ENCODE measurements at places on chromosomes 11 and 22.

DNA sequence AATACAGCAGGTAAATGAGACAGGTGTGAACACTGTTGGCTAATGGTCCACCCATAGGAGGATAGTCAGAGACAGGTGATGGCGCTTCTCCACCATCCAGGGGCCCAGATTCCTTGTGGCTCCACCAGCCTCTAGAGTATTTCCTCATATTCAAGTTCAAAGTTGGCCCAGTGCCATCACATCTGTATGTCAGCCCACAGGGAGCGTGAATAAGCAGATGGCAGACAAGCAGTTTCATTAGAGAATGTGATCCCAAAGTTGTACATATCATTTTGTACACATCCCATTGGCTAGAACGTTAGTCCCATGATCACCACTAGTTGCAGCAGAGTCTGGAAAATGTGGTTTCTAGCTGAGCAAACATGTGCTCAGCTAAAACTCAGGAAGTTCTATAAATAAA, 11.0 kb upstream of the CWF19L2 start:
- no peak for DNase-seq

DNA sequence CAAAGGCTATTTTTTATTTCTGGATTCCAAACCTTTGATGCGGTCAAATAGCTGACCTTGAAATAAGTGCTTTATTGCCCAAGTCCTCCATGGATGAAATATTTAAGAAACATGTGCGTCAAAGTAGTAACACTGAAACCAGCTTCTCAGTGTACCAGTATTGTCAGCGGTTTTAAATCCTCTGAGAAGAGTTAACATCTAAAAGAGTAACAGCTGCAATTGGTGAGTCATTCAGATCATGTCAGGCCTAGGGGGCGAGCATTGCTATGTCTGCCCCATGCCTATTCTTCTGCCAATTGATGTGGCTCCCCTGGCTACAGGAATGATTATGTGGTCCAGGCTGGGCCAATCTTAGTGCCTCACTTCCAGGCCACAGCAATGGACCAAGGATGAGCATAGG, 263.3 kb upstream of the SORL1-AS1 start:
- DNase-seq: no peak

- DNase-seq: no peak
Measured at GRCh38 chr11:109892321-109892794, 200.8 kb upstream of the ZC3H12C start.

DNA sequence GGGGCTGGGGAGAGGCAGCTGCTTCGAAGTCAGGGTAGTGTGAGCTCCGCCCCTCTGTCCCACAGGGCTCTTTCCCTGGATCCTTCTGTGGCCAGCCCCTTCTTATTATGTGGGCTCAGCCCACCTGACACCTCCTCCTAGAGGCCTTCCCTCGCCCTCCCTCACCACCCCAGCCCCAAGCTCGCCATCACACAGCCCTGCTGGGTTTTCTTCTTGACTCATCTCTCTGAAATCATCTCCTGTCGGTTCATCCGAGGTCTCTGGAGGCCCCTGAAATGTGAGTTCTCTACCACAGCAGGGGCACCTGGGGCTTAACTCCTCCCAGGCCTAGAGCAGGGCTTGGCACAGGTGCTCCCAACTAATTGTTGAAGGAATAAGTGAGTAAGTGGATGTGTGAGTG, 65.2 kb downstream of the CACNA1I start:
- no peak for DNase-seq

GRCh38 chr11:75578977-75579376, 16.9 kb downstream of the SERPINH1 start:
- no peak for DNase-seq

GRCh38 chr11:119560291-119560690, 137.3 kb upstream of the THY1 start:
- no peak for DNase-seq

DNA sequence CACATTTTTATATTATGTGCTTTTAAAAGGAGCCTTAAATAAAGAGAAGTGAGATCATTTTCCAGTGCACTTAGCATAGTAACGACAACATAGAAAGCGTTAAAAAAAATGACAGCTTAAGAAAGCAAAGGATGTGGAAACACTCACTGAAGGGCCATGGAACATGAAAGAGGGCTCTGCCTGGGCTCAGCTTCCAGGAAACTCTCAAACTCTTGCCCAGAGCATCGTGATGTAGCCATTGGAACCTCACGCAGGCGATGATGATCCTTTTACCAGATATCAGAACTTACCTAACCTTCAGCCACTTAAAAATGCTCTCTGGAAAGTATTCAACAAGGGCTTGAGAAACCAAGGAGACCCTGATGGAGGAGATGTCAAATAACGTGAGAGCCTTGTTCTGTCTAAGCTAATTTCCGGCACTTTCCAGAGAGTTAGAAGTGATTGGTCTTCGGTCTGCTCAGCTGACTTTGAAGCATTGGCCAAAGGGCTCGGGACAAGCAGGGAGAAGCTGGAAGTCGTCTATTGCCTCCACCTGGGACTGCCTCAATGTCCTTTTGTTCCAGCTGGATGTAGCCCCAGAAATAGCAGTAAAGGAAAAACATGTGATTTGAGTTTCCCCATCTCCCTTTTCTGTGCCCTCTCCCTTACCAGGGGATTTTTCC, 21.5 kb upstream of the ETS1 start:
- DNase-seq: no peak

DNA sequence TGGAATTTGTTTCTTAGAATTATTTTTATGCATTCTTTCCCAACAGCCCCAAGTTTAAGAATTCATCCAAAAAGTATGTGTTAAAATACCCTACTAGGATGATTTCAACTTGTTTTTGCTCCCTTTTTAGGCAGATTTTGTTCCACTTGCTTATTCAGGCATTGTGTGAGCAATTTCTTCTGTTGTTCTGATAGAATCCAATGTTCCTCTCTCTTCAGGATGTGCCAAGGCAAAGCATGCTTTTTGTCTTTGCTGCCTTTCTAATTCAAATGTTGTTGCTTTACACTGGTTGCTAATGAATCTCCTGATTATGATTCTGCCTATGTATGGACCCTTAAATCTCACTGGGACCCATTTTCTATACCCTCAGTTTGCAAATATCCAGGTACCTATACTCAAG, 131.2 kb upstream of the ARHGAP42 start:
- DNase-seq: no peak

DNA sequence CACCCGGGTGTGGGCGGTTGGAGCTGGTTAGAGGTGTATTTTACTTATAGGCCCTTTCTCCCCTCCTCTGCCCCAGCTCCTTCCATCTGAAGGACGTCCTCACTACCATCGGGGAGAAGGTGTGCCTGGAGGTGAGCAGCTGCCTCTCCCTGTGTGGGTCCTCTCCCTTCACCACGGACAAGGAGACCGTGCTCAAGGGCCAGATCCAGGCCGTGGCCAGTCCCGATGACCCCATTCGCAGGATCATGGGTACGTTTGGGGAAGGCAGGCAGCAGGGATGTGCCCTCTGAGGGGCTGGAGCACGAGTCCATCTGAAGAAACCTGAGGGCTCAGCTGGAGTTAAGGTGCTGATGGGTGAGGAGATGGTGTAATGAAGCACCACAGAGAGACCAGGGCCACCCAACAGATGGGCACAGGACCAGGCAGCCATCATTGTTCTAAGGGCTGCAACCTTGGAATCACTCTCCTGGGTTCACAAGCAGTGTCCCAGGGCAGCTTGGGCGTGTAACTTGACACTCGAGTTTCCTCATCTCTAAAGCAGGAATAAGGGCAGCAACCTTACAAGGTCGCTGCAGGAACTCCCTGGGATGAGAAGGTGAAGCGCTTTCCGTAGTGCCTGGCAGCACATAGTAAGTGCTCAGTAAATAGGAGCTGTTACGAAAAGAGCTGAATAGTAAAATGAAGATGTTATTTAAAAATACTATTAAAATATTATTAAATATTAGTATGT, 29.4 kb downstream of the TCP11L1 start:
- DNase-seq: no peak

- no peak for DNase-seq
Measured at GRCh38 chr11:20156876-20157613, 3.2 kb downstream of the DBX1 start.

GRCh38 chr22:37906364-37907008, 389 bp downstream of the MICALL1 start:
- no peak for DNase-seq

DNA sequence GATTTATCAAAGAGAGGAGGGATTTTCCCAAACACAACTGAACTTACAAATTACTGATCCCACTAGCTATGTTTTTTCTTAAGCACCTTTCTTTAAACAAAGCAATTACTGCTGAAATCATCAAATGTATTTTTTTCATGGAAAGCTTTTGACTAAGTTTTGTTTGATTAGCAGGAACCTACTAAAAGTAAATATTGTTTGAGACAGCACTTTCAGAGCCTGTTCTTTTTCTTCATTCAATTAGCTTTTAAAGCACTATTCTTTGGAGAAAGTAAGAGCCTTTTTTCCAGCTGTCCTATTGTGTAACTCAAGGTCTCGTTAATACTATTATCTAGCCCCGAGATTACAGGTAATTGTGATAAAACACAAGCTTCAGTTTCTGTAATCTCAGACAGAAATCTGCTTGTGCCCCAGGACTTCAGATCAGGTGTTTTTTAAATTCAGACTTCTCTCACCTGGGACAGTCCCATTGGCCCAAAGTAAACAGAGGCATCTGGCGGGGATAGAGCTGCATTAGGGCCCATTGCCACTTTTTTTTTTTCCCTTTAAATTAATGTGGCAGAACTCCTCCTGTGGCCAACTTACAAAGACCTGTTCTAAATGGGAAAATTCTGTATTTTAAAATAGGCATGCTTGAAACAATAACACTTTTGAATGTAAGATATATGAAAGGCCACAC, 11.0 kb downstream of the CSTPP1 start:
- DNase-seq: no peak

- no peak for DNase-seq
Measured at GRCh38 chr11:102553835-102554282, 23.3 kb upstream of the MMP7 start.

DNA sequence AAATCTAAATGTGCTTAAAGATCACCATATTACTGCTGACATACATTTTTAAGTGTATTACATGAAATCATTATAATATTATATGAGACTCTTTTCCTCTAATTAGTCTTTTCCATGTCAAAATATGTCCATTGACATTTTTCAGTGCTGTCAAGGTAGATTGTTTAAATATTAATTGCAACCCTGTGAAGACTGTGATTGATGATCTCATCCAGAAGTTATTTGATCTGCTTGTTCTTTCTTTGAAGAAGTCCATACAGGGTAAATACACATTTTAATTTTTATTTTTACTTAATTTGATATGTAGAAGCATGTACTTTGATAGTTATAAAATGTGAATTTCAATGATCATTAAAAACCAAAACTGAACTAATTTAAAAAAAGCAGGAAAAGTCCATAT, 38.4 kb downstream of the DYNC2H1 start:
- no peak for DNase-seq

GRCh38 chr11:27420722-27421572, 51.6 kb downstream of the LGR4 start:
- no peak for DNase-seq

DNA sequence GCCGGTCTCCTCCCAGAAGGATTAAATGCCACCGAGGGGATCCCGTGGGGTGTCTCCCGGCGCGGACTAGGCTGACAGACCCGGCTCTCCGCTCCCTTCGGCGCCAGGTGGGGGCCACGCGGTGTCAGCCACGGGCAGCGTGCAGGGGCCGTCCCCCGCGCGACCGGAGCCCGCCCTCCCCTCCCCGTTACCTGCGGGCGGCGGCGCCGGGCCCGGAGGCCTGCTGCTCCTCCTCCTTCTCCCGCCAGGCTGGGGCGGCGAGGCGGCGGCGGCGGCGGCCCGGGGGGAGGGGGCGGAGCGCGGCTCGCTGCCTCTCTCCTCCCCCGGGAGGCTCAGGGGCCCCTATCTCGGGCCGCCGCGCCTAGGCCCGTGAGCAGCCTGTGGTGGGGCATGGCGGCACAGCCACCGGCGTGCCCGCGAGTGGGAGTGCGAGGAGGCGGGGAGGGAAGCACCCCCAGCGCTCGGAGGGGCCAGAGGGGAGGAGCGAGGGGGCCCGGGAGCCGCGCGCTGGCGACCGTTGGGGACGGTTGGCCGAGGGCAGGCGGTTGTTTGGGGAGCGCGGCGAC, 450 bp downstream of the ZBTB44 start:
- peak; percentile 5 for DNase-seq

- DNase-seq: no peak
Measured at GRCh38 chr11:16750417-16750816, 12.0 kb downstream of the C11orf58 start.

GRCh38 chr11:78635814-78636506, 61.3 kb upstream of the NARS2 start:
- DNase-seq: no peak

DNA sequence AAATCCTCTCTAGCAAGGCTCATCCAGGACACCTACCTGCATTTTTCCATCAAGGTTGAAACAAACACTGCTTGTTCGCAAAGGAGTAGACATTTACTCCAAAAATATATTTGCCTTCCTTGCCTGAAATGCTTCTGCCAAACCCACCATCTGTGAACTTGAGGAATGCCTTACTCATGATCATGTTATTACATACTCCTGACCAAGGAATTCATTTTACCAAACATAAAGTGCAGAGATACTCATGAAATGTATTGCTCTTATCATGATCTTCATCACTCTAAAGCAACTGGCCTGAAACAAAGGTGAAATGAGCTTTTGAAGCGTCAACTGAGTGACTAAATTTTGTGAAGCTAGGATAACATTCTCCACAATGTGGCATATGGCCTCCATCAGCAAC, 243.1 kb upstream of the CCDC179 start:
- no peak for DNase-seq

GRCh38 chr22:40366068-40366467, 4.3 kb upstream of the SGSM3 start:
- DNase-seq: no peak

- DNase-seq: no peak
Measured at GRCh38 chr11:111942829-111943228, 5.7 kb downstream of the DIXDC1 start.

DNA sequence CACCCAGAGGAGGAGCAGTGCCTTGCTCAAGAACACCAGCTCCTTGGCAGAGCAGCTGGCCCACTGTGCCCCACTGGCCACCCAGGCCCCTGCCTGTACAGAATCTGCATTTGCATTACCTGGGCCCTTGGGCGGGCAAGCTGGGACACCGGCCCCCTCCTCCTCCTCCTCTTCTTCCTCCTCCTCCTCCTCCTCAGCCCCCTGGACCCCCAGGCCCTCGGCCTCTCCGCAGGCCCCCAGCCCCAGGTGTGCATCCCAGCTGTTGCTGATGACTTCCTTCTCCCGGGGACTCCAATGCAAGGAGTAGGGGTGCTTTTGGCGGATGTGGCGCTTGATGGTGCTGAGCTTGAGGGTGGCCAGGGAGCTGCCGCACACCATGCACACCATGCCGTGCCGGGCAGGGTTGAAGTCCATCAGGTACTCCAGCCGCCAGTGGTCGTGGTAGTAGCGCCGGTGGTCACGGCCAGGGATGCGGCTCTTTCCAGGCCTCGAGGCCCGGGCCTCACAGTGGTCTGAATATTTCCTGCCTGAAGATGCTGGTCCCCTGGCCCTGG, 2.8 kb downstream of the ZFTA start:
- DNase-seq: no peak

All from activated CD8-positive, alpha-beta memory T cell treated with anti-CD3 and anti-CD28 coated beads for 1 hour (primary cell).